Hippocampal formation (tissue), 2 donors: ENCODE measurements at places on chromosomes 11 and 22.

DNA sequence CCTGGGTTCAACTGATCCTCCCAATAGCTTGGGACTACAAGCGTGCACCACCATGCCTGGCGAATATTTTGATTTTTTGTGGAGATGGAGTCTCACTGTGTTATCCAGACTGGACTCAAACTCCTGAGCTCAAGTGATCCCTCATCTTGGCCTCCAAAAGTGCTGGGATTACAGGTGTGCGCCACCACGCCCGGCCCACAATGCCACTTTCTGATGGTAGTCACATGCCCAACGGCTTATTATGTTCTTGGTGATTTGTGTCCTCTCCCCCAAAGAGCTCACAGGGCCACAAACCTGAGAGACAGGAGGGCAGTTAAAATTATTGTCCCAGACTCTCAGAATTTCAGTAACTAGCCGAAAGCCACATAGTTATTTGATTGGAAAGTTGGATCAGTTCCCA is 9.6 kb downstream of the GRIK4 start:
- no peak for DNase-seq

DNA sequence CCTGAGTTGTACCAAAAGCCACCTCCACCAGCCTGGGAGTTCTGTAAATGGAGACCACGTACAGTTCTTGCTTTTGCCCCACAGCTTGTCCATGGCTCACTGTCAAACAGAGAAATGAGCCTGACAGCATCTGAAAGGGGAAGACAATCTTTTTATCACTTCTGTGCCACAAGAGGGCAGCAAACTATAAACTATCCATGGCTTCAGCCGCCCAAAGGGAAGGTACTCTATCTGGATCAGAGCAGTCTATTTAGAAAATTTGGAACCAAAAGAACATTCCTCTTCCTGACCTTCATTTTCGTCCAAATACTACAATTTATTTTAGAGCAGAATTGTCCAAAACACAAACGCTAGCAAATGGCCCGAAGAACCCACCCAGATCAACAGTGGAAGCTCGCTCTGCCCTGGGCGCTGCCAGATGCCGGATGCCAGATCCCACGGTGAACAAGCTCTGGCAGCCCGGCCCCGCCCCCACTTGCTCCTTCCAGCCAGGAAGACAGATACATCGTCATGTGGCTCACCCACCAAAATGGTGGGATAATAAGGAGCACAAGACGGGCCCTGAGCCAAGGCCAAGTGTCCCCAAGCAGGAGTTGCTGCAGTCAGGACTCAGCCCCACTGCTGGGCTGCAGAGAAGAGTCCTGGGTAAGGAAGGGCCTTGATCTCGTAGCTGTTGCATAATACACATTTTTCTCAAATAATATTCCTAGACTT is 23.9 kb upstream of the SCGB1A1 start:
- peak; percentile 68 for DNase-seq

- no peak for DNase-seq
Measured at GRCh38 chr11:93329936-93330445, 551 bp upstream of the DEUP1 start.

DNA sequence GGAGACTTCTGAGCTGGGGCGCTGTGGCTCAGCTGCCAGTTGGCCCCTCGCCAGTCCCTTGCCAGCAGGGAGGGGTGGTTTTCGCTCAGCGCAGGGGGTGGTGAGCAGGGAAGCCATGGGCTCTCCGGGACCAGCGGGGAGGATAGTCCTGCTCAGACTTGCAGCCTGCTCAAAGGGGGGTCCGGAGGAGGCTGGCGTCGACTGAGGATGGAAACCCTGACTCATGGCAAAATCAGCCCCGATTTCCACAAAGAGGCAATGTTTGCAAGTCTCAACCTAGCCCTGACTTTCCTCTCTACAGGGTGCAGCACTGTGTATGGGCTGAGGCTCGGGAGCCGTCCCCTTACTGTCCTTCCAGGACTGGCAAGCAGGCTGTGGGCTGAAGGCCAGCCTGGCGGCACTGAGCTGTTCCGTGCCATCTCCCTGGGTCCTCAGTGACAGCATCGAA is 35.1 kb downstream of the FBLN1 start:
- DNase-seq = peak; percentile 72

DNA sequence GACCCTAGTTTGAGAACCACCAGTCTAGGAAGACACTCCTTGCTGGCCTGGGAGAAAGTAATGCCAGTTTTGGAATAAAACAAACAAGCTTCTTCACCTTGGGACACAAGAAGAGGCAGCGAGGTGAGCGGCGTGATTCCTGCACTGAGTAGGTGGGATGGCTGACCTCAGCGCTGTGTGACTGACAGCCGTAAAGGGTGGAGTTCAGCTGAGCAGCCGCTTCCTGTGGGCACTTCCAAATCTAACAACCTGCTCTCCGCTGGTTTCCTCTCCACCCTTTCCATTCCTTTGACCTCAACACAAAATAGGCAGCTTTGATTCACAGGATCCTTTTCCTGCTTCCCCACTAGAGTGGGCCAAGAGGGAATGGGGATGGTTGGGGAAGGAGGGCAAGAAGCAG is 45.8 kb downstream of the PC start:
- DNase-seq = no peak

DNA sequence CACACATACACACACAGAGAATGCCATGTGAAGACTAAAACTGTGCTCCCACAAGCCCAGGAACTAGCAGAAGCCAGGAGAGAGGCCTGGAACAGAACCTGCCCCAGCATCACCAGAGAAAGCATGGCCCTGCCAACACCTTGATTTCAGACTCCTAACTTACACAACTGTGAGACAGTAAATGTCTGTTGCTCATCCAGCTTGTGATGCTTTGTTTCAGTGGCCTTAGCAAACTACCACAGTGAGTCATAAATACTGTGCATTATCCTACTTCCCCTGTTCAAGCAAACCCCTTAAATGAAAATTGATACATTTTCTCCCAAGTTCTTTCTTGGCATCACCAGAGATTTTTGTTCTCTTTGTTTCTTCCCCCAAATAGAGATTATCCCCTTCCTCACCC is 1539.4 kb upstream of the TENM4 start:
- no peak for DNase-seq

- DNase-seq = no peak
Measured at GRCh38 chr11:17658211-17658610, 61.2 kb upstream of the MYOD1 start.

DNA sequence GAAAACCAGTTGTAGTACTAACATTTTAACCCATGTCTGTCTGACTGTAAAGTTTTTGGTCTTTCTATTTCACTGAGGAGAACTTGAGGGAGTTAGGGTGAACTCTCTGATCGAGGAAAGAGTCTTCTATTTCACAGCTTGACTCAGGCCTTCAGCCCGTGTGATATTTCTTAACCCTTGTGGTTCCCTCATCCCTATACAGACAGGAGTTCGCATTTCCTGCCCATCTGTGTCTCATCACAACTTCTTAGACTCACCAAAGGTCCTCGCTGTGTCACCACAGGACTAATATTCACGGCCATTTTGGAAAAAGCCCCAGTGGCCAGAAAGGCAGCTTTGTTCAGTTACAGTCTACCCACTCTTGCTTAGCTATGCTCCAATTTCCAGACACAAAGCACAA is 172.8 kb downstream of the FAM181B start:
- DNase-seq = no peak

DNA sequence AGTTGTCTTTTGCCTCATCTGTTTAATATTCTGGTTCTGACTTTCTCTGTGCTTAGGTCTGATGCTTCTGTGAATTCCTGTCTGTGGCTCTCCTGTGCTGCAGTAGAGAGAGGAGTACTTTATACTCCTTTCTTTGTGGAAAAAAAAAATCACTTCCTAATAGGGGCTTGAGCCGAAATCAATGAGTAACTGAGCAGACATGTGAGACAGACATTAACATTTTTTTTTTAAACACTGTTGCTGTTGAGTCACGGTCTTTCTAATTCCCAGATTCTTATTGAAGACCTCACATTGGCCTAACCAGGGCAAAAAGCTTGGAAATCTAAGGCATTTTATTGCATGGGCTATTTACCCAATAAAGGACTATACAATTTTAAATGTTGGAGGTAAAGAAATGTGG is 86.1 kb downstream of the GRM5 start:
- no peak for DNase-seq
